ENCODE measurements at places on chromosomes 12 and 14.

DNA sequence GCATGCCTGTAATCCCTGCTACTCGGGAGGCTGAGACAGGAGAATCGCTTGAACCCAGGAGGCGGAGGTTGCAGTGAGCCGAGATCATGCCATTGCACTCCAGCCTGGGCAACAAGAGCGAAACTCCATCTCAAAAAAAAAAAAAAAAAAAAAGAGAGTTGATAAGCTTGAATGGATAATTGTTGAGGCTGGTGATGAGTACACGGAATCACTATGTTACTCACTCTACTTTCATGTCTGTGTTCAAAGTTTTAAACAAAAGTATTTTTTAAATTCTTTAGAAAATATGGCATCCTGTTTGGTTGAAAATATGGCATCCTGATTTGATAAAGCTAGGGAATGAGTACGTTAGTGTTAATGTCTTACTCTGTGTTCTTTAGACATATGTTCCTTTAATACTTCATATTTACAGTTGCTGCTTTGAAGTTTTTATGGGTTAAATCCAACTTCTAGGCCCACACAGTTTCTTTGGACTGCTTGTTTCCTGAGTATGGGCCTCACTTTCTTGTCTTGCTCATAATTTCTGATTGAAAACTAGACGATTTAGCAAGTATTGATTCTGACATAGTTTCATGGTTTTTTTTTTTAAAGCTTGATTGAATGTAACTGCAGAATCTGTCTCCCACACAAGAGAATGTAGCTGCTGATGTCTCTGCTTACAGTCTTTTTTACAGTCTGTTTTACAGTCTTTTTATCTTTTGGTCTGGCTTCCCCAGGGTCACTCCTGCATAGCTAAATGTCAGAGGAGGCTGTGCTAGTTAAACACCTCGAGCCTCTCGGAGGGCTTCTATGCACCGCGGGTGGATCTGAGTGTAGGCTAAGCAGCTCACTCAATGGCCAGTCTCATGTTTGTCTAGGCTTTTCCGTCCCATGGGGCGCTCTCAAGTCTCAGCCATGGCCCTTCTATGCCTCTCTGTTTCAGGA lies 14.1 kb upstream of the FBLN5 start:
- no peak for DNase-seq

- DNase-seq: no peak
Observed at GRCh38 chr14:105026033-105026785, 5.3 kb upstream of the CDCA4 start.

GRCh38 chr14:68977180-68977717 lies 1.9 kb downstream of the ACTN1 start:
- no peak for DNase-seq

GRCh38 chr12:103802586-103802886 lies 38.5 kb downstream of the NT5DC3 start:
- DNase-seq: no peak

DNA sequence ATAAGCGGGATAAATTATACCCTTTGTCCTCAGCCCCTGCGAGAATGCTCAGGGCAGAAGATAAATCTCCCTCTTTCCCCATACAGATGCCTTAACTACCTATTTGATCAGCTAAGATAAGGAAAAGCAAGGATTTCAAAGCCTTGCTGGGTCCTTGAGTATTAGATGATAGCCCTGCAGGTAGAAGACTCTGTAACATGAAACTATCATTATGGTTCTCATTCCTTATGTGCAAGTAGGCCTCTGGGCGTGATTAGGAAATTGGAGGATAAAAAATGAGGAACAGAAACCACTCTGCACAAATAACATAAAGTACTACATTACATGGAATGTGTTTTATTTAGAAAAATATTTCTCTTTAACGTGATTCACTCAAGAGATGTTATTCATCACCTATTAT lies 14.5 kb upstream of the WDR89 start:
- no peak for DNase-seq

GRCh38 chr12:114691196-114691595 lies 7.2 kb upstream of the TBX3 start:
- no peak for DNase-seq

All from NCI-H1048 (cell line).